ENCODE measurements at places on chromosomes 3 and 15.

DNA sequence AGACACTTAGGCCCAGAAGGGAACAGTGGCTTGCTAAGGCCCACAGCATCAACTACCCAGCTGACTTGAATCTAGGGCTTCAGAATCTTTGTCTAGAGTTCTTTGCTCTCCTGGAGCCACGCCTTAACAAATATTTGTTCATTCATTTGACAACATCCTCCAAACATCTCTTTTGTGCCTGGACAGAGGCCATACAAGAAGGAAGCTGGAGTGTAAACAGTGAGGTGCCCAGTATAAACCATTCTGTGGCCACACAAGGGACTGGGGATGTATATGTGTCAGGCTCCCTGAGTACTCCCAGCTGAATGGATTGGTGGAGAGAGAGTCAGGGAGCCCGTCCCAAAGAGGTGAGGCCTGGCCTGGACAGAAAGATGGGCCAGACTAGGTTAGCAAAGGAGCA, 3.4 kb downstream of the CIB2 start:
- DNase-seq = no peak

GRCh38 chr3:39971559-39972031, 162.2 kb downstream of the MYRIP start:
- no peak for DNase-seq

DNA sequence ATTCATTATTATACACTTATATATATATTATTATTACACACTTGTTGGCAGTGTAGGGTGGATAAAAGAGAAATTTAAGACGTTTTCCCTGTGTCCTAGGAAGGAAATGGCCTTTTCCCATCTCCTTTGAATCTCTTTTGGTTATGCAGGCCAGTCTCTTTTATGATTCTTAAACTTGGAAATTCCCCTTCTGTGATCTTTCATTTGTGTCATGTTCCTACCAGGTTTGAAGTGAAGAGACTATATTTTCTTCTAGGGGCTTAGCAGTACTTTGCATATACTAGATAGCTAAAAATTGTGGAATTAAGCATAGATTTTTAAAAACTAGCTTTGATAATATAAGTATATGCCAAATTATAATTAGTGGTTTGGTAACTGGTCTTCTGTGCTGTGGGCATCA, 58.5 kb downstream of the BBX start:
- no peak for DNase-seq

- no peak for DNase-seq
Observed at GRCh38 chr3:162139841-162140240, 643.2 kb downstream of the OTOL1 start.

GRCh38 chr3:107855710-107856109, 235.1 kb downstream of the CD47 start:
- DNase-seq = no peak

GRCh38 chr15:63991706-63992105, 54.6 kb downstream of the DAPK2 start:
- DNase-seq = no peak

DNA sequence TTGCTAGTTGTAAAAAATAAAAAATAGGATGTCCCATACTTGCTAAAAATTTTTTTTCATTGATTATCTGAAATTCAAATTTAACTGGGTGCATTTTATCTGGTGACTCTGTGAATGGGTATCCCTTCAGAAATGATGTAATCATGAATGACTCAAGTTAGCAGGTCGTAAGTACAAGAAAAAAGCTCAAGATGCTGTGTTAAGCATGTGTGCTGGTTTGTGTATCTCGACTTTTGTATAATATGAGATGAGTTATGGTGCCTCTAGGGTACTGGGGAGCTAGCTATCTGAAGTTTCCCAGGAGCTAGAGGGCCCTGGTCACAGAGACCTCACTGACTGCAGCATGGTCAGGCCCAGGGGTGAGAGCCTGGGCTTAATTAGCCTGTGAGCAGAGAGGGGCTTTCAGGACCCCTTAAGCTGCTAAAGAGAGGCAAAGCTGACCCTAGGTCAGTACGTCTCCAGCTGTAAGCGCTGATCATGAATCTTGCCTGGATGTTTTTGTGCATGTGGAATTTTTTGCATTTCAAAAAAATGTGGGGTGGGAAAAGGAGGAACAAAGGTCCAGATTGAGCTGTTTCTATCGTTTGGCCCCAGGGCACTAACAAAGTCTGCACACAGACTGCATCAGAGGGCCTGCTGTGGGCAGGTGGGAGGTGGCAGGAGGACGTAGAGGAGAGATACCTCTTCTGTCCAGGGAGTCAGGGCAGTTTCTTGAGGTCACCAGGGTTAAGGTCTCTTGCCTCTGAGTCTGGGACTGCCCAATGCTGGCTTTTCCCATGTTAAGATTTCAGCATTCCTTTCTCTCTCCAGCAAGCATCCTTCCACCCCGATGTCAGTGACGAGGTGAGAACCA, 233.2 kb upstream of the TPM1 start:
- no peak for DNase-seq

DNA sequence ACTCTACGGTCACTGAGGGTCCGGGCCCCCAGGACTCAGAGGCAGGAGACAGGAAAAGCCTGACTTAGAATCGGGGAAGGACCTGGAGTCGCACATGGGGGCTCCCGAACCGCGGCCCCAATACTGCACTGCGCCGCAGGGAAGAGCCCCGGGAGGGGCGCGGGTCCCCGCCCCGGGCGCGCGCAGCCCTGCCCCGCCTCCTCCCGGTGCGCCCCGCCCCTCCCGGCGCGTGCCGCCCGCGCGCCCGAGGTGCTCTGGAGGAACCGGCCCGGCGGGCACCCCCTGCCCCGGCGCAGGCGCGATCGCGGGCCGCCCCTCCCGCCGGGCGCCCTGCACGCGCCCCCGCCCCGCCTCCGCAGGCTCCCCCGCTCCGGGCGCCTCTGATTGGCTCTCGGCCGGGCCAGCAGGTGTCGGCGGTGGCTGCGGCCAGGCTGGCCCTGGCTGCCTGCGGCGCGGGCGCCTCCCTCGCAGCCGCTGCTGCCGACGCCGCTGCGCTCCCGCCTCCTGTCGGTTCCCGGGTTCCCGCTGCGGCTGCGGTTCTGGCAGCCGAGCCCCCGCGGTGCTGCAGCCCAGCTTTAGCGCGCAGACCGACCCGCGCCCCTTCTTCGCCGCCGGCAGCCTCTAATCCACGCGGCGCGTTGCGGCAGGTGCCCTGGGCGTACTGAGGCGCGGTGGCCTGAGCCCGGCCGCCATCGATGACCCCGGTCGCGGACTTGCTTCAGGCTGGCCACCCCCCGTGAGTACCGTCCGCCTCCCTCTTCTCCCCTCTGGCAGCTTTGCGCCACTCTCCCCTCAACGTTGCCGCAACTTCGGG, at the start of gene MYRIP:
MYRIP (plus strand) TSS at position 429 of the 814 bp plus-strand sequence. CDS start 91,208 bp downstream, outside the sequence.
- no peak for DNase-seq

GRCh38 chr3:134315286-134316106, 58.8 kb downstream of the AMOTL2 start:
- no peak for DNase-seq

- no peak for DNase-seq
Observed at GRCh38 chr3:117811786-117812185, 1102.2 kb downstream of the TUSC7 start.

GRCh38 chr3:95887114-95887513, 927.3 kb upstream of the EPHA6 start:
- no peak for DNase-seq

- peak; percentile 47 for DNase-seq
Observed at GRCh38 chr15:28885630-28886430, at the start of gene APBA2. Gene APBA2, plus strand, starts transcription at chr15:28885974. Its CDS starts 167,911 bp downstream, at chr15:29053885.

- DNase-seq = no peak
Observed at GRCh38 chr3:82999777-83000176, 1238.3 kb upstream of the GBE1 start.

GRCh38 chr3:66803206-66803605, 194.9 kb upstream of the KBTBD8 start:
- DNase-seq = no peak

DNA sequence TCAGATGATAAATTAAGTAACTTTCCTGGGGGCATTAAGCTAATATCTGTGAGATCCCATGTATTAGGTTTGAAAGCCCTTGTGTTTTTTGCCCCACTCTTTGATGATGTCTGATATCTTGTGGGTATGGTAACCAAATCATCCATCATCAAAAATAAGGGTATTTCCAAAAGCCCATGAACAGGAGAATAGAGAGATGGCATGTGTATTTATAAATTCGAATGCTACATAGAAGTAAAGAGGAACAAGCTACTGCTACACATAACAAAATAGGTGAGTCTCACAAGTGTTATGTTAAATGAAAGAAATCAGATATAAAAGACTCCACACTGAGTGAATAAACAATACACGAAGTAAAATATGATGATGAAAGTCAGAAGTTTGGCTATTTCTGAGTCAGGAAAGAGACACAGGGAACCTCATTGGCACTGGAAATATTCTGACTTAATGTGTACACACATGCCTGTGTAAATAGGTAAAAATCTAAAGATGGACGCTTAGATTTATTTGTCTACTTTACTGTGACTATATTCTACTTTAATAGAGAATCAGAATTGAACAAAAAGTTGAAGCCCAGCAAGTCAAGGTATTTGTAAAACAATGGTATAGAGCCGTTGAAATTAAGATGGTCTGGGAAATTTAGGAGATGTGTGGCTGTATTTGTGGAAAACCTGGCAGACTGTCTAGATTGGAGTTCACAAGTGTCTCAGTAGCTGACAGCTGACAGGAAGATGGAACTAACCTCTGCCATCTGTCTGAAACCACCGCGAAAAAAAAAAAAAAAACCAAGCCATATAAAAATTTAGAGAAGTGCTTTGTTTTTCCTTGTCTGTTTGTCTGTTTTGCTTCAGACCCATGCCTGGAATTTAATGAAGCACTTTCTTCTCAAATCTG, 111.0 kb upstream of the TGFBR2 start:
- DNase-seq = no peak

DNA sequence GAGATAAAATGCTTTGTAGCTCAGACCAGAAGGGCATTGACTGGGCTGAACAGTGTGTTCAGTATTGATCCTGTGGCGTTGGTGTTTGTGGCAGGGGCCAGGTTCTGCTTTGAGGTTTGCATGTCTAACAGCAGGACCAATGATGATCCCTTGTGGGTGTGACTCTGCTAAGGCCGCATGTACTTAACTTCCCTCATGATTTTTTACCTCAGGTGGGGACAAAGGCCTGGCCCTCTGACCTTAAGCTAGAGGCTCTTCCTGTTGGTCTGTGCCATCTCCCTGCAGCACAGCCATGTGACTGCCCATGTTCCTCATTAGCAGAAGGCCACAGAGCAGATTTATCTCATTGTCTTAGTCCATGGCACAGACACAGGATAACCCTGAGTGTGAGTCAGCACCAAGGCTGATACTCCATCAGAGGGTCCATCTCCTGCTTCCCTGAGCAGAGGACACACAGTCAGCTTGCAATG, 34.3 kb upstream of the BSN start:
- DNase-seq = no peak

- DNase-seq = no peak
Observed at GRCh38 chr3:147191795-147192385, 214.5 kb downstream of the ZIC4 start.

GRCh38 chr15:71508081-71508682, 302.2 kb upstream of the NR2E3 start:
- no peak for DNase-seq

DNA sequence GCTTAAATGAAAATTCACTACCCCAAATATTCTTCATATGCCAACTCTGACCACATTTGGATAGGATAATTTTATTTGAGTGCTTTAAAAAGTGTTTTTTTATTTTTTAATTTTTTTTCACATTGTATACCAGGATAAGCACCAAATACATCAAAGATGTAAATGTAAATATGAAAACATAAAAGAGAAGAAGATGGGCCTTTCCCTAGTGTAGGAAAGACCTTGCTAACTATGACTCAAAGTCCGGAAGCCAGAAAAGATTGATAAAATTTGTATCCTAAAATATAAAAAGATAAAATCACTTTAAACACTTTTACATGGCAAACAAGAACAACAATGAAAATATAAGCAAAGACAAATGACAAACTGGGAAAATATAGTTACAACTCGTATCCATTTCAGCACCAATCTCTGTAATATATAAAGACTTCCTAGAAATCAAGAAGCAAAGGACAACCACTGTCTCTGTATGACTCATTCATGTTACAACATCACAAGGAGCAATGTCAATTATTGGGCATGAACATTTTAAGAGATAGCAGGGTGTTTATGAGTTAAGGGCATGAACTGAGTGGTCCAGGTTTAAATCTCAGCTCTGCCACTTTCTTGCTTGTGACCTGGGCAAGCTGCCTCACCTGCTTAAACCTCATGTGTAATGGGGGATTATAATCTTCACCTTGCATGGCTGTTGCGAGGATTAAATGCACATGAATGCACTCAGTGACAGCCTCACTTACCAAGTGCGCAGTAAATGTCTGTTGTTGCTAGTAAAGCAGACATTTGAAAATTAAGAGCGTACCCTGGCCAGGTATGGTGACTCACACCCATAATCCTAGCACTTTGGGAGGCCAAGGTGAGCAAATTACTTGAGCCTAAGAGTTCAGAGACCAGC, 25.3 kb upstream of the ARHGEF3 start:
- no peak for DNase-seq

GRCh38 chr15:73922186-73923151, 3.8 kb upstream of the LOXL1 start:
- no peak for DNase-seq

GRCh38 chr15:98896802-98897732, 110.5 kb downstream of the PGPEP1L start:
- no peak for DNase-seq

- no peak for DNase-seq
Observed at GRCh38 chr15:45393851-45394250, 15.5 kb upstream of the GATM start.

- DNase-seq = no peak
Observed at GRCh38 chr15:39479911-39480310, 101.0 kb upstream of the THBS1 start.

GRCh38 chr3:130340766-130341165, 4.7 kb upstream of the COL6A5 start:
- no peak for DNase-seq

GRCh38 chr3:169083163-169083562, 580.3 kb downstream of the MECOM start:
- no peak for DNase-seq

GRCh38 chr15:54550954-54551353, 572.7 kb downstream of the UNC13C start:
- no peak for DNase-seq

- DNase-seq = no peak
Observed at GRCh38 chr3:12593473-12593872, 36.6 kb downstream of the MKRN2 start.

GRCh38 chr3:54717506-54717905, 210.4 kb downstream of the LRTM1 start:
- DNase-seq = no peak

DNA sequence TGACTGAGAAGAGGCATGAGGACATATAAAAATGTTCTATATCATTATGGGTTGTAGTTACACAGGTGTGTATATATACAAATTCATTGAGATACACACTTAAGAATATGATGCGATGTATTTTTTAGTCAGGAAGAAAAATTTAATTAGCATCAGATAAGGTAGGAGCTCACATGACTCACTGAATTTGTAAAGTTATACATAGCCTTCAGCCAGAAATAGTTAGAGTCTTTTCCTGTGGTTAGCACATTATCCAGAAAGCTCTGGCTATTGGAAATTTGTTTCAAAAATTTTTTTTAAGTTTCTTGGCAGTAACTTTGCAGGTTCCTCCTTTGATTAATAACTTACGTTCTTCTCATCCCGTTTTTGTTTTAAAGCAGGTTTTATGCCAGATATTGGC, 88.6 kb downstream of the STT3B start:
- no peak for DNase-seq
